ENCODE measurements at places on chromosomes 13 and 19.
A peak's percentile ranks its signal among the peaks of the same experiment; 100 is the strongest.

GRCh38 chr19:49328741-49329140 lies 3.8 kb upstream of the SLC6A16 start:
- DNase-seq = no peak

- DNase-seq = no peak
Measured at GRCh38 chr19:33554821-33555220, 33.2 kb upstream of the PEPD start.

DNA sequence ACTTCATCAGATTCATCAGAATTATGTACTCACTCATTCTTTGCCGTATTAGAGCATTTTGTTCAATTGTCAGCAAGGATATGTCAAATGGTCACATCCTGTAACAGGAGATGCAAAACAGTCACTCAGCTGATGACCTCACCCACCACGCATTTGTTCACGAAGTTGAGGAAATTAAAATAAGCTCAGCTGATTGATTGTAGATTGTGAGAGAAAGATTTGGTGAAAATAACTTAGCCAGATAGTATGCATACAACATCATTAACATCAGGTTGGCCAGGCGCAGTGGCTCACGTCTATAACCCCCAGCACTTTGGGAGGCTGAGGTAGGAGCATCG lies 22.6 kb upstream of the CDC16 start:
- no peak for DNase-seq

DNA sequence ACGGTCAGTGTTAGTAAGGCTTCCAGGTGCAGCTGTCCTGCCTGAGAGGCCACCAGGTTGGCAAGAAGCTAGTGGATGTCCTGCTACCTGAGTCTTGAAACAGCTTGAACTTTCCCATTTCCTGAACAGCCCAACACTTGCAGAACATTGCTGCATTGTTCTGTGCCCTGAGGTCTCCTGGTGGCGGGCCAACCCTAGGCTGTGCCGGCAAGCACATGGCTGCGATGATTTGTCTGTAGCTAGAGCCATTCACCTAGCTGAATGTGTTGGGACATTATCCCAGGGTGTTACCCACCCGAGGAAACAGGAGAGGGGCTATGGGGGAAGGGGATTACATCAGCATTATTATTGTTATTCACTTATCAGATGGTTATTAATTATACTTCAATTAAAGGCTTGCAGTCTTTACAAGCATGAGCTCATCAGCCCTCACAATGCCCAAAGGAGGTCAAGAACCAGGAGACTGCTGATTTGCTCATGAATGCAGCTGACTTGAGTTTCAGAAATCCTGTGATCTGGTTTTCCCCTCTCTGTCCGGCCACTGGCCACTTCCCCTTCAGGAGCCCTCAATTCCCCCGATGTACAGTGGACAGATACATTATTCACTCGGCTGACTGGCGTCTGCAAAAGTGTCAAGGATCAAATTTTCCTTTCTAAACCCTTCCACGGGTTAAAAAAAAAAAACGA lies 187.6 kb upstream of the TSC22D1 start:
- no peak for DNase-seq

DNA sequence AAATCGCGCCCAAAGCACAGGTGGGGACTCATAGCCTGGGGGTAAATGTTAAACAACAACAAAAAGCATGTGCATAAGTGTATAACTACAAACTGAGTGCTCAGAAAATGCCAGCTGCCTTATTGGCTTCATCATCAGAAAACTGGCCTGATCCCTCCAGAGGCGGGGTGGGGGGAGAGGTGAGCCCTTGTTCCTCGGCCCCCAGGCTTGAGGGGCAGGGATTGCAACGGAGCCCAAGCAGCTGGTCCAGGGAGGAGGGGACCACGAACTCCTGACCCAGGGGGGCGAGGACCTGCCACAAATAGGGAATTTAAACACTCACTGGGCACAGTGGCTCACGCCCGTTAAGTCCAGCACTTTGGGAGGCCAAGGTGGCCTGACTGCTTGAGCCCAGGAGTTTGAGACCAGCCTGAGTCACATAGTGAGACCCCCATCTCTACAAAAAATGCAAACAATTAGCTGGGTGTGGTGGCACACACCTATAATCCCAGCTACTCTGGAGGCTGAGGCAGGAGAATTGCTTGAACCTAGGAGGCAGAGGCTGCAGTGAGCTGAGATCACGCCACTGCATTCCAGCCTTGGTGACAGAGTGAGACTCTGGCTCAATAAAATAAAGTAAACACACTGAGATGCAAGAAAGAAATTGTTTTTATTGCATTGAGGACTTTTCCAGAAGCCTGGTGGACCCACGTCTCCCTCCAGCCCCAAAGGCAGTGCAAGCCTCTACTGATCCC lies 8.7 kb downstream of the SIRT6 start:
- DNase-seq = no peak

DNA sequence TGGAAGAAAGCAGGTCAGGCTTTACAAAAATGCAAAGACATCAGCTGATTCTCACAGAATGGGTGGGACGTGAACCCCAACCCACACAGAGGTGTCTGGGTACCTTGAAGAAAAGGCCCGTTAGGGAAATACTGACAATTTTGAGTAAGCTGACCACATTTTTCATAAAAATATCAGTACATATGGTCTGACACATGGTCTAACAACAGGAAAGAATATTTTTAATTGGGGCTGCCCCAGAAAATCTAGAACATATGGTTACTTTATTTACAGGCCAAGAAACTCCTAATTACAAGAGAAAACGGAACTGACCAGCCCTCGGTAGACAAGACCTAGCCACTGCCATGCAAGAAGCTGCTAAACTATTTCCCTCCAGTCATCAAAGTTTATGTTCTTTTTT lies 48.7 kb upstream of the ITM2B start:
- DNase-seq = no peak

DNA sequence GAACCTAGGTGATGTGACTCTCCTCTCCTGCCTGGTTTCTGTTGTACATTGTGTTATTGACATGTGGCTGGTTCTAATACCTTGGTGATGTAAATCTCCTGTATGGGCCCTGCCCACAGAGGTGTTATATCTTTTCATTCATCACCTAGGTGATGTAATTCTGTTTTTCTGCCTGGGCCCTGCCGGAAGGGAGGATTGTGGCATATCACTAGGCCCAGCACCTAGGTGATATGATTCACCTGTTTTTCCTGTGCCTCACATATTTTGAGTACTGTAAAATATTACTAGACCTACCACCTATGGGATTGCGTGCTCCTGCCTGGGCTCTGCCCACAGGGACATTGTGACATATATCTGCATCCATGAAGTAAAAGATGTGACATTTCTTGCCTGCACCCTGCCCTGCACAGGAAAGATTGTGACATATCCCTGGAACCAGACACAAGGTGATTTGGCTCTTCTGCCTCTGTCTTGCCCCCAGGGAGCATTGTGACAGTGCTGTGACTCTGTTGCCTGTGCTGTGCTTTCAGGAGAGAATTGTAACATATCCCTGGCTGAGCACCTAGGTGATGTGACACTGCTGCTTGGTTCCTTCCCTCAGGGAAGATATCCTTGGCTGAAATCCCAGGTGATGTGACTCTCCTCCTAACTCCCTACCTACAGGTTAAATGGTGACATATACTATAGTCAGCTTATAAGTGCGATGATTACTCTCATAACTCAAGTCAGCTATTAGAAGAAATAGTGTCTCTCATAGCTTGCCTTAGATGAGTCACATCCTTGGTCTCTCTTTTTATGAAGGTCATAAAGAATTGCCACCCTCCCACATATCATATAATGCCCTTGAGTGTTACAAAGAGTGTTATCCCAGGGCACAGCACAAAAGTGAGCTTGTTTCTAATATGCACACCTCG lies 13.3 kb upstream of the ZNF681 start:
- no peak for DNase-seq

DNA sequence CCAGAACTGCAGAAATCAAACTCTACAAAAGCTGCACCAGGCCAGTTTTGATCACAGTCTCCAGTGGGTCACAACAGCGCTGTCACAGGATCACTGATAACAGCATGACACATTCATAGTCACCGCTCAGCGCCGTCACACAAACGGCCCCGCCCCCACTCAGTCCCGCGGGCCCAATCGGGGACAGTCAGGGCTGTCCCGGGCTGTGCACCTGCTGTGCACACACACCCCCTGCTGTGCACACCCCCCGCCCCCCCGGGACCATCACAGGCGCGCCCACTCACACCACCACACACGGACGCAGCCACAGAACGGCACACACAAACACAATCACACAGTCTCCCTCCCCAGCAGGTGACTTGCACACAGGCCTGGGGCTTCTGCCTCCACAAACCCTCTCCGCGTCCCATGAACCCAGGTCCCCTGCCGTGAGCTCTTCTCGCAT lies 435 bp upstream of the ZNF382 start:
- peak; percentile 92 for DNase-seq

DNA sequence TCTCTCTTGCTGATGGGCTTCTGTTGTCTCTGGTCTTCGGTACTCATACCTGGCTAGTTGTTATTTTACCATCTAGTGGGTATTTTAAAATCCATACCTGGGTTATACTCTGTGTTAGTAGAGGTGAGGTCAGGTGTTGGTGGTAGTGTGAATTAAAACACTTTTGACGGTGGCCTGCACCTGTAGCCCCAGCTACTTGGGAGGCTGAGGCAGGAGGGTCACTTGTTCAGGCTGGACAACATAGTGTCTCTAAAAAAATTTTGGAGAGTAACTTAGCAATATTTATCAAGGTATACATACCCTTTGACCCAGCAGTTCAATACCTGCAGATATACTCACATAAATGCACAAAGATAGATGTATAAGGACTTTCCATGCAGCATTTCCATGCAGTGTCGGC lies 55.4 kb downstream of the GSX1 start:
- DNase-seq = no peak

DNA sequence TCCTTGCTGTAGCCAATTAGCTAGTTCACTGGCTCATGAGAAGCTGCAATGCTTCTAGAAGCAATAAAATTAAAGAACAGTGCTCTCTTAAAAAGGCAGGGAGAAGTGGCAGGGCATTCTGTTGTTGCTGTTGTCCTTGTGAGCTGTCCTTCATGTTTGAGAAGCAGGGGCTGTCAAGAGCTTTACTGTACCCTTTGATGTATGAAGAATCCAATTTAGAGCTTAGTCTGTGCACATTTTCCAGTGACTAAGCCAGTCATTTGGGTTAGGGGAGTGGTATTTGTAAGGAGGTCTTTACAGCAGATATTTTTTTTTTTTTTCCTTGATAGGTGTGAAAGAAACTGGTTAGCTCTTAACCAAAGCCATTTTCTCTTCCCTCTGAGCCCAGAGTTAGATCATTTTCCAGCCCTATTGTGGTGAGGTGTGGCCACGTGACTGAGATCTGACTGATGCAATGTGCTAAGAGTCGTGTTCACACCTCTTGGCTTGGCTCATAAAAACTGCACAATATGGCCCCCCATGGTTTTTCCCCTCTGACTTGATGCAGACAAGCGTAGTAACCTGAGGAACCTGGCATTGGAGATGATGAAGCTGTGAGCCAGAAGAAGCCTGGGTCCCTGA lies 309.6 kb upstream of the TMTC4 start:
- DNase-seq = no peak

DNA sequence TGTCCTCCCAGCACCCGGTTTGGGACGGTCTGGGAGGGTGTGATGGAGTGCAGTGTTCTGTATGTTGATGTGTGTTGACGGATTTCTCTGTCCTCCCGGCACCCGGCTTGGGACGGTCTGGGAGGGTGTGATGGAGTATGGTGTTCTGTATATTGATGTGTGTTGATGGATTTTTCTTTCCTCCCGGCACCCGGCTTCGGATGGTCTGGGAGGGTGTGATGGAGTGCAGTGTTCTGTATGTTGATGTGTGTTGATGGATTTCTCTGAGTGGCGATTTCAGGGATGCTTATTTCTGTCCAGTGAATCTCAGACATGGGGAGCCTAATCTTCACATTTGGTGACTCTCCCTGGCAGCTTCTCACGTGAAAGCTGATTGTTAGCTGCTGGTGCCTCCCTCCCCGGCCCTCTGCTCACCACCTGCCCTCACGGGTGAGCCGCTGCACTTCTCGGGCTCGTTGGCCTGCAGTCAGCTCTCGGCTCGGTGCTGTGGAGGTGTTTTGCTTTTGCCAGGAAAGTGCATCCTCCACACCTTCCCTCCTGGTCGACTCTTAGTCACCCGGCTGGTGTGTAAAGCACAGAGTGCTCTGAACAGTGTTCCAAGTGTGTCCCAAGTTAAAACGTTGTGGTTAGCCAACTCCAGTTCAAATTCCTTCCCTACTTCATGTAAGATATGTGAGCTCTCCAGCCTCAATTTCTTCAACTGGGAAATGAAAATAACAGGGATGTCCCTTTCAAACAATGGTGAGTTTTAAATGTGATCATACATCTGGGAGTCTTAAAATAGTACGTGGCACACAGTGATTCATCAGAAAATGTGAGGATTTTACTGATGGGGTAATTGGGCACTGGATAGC lies 54.6 kb downstream of the ATP11A start:
- no peak for DNase-seq

DNA sequence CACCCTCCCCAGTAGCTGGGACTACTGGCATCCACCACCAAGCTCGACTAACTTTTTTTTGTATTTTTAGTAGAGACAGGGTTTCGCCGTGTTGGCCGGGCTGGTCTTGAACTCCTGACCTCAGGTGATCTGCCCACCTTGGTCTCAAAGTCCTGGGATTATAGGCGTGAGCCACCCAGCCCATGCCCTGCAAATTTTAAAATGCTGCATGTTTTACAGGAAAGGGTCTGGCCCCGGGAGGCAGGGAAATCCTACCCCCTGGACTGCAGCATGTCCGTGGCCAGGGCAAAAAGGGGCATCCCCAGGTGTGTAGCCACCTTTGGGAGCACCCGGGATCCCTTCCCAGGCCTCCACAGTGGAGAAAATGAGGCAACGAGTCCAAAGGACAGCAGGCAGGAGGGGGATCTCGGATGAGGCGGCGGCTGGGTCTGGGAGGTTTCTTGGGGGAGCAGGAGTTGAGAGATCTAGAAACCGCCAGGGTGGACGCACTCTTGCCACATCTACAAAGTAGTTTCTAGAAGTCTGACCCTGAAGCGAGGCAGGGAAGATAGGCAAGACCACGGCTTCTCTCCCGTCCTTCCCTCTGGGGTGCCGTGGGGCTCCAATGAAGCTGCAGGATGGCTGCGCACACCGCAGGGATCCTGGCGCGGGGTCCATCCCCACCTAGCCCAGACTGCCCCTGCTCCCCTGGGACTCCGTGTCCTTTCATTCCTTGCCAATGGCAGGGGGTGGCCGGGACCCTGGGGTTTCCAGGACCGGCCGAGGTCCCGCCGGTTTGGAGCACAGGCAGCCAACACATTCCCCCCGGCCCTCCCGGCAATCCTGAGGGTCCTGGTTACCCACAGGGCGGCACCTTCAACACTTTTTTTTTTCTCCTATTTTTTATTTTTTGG lies 21.3 kb upstream of the ZBTB7A start:
- DNase-seq = no peak

- DNase-seq = no peak
Measured at GRCh38 chr13:106858903-106859532, 291.1 kb upstream of the ARGLU1 start.

DNA sequence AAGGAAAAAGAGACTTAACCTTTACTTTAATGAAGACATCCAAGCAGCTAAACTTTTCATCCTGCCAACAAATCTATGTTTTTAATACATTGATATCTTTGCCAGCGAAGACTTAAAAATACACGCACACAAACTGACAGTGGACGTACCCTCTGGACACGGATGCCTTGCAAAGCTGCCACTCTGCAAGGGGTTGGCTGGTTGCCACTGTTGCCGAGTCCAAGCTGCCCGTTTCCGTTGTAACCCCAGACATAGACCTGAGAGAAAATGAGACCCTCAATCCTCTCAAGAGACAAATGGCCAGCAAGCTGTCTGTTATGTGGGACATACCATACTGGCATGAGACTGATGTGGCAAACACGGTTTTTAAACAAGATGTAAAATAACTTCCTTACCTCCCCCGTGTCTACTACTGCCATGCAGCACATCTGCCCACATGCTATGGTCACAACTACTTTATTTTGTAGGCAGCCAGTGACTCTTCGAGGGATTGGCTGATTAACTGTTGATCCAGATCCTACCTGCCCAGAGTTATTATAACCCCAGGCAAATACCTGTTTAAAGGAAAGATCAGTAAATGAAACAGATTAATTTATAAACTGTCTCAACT lies 21.2 kb downstream of the RCBTB2 start:
- no peak for DNase-seq

All from CD4-positive, alpha-beta T cell (primary cell).